ENCODE measurements at places on chromosomes 6 and 20.

- no peak for DNase-seq
Measured at GRCh38 chr20:5268449-5268848, 48.3 kb downstream of the PROKR2 start.

DNA sequence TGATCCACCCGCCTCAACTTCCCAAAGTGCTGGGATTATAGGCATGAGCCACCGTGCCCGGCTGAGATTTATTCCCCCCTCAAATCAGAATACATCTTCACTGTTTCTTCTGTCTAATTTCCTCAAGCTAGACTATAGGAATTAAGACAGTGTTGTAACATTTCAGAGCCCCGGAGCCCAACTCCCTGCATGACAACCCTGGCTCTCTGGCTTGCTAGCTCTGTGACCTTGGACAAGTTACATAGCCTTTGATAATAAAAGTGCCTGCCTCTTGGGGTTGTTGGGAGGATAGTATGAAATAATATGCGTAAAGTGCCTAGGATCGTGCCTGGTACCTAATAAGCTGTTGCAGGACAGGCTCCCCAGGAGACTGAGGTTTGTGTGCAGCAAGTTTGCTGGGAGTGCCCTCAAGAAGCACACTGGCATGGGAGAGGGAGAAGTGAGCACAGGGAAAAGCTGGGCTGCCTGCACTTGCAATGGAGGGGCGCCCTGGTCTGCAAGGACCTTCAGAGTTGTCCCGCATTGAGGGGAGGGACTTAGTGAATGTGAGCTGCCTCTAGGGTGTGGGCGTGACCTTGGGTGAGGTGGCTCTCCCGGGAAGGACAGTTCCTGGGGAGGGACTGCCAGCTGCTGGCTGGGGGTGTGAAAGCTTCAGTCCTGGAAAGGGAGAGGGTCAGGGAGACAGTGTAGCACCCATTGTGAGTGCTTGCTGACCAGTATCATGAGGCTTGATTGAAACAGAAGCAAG lies 43.4 kb downstream of the TAF8 start:
- DNase-seq, result peak; percentile 38

GRCh38 chr6:12748411-12748810 lies 31.8 kb downstream of the PHACTR1 start:
- DNase-seq, result no peak

GRCh38 chr20:29427201-29428060 lies 1830.0 kb upstream of the DEFB115 start:
- no peak for DNase-seq

- no peak for DNase-seq
Measured at GRCh38 chr6:3412779-3413500, 43.9 kb downstream of the SLC22A23 start.

- DNase-seq, result no peak
Measured at GRCh38 chr6:7836371-7837026, 74.1 kb downstream of the TXNDC5 start.

DNA sequence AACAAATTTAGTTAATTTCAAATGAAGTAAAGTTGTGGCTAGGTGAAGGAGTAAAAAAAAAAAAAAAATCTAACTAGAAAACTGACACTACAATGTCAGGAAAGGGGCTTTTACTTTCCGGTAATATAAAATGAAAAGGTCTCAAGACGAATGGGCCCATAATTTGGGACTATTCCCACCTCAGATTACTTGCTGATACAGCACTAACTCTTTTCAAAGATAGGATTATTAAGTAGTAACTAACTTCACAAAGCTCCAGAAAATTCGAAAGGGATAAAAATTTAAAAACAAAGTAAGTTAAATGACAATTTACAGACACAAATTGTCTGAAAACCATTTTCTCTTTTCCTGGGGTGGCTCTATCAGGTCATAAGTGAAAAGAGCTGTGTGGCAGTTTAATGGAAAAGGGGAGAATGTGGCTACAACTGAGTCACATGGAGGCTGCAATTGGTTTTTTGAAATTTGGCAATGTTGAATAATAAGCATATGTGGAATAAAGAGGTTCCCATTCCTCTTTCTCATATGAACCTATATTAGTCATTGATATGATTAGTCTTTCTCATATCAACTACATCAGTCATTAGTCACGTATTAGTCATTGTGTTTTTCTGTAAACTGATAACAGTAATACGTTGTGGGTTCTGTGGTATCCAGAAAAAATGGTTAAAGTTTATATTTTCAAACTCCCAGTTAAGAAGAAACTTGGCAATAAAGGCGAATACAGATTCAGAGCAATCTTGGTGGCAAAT lies 78.0 kb downstream of the RWDD2A start:
- no peak for DNase-seq

DNA sequence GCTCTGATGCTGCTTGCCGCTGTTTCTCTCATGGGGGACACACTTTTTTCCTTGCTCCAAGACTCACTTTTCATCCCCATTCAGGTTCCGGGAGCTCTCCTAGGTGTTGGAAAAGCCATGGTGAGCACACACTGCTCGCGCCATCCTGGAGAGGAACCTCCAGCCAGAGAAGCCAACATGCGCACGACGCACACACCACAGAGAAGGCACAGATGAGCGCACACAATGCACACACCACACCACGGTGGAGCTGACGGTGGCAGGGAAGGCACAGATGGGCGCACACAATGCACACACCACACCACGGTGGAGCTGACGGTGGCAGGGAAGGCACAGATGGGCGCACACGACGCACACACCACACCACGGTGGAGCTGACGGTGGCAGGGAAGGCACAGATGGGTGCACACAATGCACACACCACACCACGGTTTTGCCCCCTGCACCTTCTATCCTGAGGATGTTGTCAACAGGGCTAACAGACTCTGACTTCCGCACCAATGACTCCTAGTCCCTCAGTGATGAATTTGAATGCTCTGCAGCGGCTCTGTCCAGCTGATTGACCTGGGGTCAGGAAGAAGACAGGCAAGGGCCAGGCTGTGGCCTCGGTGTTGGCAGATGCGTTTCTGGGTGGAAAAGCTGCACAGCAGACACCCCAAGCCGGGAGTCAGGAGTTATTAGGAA lies 154.7 kb downstream of the ERMARD start:
- no peak for DNase-seq

GRCh38 chr20:51960047-51960675 lies 157.8 kb upstream of the SALL4 start:
- DNase-seq, result no peak

DNA sequence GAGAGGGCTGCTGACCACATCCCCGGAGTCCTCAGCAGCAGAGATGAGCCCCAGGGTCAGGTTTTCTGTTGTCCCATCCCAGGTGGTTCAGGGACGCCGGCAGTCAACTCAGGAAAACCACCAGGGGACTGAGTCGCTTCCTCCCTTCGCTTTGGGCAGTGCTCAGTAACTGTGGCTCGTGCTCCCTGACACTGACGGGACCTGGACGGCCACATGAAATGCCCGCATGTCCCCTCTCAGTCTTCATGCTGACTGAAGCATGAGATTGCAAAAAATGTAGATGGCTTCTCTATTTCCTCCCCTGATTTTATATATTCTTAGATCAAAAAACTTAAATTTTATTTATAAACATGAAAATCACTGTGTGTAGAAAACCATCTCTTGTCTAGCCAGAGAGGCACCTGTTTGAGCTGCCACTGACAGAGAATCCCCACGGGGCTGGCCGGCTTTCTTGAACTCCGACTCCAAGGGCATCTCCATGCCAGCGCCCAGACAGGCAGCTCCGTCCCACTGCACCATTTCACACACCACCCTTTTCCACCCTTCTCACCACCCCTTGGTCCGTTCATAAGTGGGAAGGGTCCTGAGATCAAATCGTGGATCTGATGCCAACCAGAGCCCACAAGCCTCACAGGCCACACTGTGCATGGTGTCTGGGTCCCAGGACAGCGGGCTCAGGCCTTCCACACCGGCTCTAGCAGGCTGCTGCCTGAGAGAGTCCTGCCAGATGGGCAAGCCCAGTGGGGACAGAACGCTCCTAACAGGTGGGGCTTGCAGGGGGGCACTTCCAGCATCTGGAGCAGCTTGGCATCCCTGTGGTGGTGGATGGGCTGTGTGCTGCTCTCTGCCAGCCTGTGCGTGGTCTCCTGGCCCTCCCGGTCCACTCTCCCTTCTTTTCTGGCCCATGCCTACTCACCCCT lies 98.2 kb downstream of the SMOC2 start:
- DNase-seq, result no peak

GRCh38 chr20:28562510-28562898 lies 2695.0 kb upstream of the DEFB115 start:
- DNase-seq, result no peak

DNA sequence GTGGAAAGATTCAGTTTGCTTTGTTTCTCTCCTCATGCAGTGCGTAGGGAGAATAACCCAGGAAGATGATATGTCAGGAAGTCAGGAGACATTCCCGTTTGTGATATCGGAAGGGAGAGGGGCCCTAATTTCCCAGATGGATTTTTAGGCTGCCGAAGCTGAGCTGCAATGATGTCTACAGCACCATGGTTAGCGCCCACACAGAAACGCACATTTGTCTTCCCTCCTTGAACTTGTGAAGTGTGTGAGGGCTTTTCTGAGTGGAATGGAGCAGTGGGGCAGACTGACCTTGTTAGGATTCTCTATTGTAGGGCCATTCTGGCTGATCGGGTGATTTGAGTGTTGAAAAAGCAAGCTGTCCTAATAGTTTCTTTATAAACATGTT lies 191.3 kb upstream of the ARG1 start:
- DNase-seq, result no peak

- DNase-seq, result no peak
Measured at GRCh38 chr6:92469186-92469828, 950.1 kb downstream of the EPHA7 start.

- no peak for DNase-seq
Measured at GRCh38 chr20:20487811-20488210, 119.9 kb downstream of the INSM1 start.

- DNase-seq, result no peak
Measured at GRCh38 chr20:42319252-42320013, 701.3 kb upstream of the CHD6 start.

DNA sequence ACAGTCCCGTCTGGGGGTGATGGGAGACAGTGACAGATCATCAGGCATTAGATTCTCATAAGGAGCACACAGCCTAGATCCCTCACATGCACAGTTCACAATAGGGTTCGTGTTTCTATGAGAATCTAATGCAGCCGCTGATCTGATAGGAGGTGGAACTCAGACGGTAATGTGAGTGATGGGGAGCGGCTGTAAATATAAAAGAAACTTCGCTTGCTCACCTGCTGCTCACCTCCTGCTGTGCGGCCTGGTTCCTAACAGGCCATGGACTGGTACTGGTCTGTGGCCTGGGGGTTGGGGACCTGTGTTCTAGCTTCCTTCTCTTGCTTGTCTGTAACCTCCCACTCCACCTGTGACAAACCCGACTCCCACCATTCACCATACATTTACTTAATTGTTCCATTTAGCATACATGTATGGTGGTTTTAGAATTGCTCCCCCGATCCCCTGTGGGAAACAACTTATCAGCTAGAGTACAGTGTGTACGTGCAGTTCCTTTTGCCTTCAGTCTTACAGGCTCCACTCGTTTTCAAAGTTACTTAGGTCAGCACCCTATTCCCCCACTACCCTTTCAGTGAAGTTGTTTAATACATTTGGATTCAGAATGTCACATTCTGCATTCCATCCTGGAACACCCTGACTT lies 4.0 kb downstream of the MANBAL start:
- DNase-seq, result no peak

DNA sequence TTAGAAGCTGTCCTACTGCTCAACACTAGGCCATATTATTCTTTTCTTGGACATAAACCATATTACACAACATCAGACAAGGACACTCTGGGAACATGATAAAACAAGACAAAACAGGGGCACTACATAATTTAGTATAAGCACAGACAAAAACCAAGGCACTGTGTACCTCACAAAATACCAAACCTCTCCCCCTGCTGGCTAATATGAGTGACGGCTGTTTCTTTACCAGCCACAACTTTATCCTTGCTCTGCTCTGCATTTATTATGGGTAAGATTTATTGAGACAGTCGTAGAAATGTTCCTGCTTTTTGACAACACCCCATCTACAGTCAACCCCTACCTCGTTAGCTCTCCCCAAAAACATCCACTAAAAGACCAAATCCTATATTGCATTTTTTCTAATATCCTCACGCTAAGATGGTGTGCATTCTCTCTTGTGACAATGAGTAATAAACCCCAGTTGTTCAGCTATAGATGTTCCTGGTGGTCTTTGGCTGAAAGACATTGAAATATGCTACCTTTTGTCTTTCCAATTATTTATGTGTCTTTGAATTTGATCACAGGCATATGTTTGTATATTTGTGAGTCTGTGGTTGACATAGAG lies 23.8 kb upstream of the POLR1H start:
- peak; percentile 19 for DNase-seq

DNA sequence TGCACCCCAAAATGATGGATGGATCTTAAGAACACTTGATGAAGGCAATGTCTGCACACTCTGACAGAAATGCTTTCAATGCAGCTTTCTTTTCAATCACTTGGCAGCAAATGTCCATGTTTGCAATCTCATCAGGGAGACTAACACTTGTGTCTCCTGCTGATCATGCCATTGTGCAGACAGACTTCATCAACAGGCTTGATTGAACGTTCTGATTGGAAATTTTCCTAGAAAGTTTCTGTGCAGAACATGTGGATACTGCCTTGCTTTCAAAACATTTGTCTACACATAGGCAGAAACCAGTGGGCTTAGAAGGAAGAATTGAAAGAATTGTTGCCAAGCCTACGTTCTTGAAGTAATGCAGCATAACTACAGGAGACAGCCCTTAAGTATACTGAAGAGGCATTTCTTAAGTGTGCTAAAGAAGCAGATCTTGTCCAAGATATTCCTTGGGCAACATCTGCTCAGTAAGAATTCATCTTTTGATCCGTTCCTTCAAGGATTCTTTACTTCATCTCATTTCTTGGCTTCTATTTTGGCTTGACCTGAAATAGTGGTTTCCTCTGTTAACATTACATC lies 120.4 kb upstream of the PLCB4 start:
- no peak for DNase-seq

DNA sequence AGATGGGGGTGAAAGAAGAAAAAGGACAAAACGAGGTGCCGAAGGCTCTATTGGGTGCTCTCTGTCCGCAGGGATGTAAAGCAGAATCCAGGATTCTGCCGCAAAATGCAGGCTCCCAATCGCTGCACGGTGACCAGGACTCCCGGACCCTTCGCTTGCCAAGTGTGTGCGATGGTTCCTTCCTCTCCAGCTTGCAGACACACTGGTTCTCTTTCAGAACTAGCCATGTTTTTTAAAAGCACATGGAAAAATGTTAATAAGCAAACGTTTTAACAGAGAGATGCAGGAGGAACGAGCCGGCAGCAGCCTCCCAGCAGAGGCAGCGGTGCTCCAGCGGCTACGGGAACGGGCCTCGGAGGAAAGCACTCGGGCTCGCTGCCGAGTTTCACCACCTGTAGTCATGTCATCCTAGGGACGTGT lies 59.6 kb downstream of the ZNF831 start:
- DNase-seq, result peak; percentile 62

DNA sequence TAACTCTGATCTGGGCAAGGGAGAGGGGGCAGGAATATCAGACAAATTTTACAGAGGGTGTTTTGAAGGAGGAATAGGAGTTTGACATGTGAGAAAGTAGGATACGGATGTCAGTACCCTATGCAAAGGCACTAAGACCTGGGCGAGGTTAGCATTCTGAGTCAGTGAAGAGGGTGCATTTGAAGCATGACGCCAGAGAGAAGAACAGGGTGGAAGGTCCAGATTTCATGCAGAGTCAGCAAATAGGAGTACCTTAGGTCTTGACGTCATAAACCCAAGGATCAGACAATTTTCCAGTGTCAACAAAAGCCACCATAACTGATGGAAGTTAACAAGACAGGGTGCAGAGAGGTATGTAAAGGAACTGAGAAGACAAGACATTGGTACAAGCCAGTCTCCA lies 839.2 kb downstream of the KIF16B start:
- DNase-seq, result no peak

GRCh38 chr20:7798176-7798575 lies 142.1 kb downstream of the HAO1 start:
- no peak for DNase-seq
